T-helper 1 cell (primary cell): ENCODE measurements at places on chromosomes 5 and 9.

DNA sequence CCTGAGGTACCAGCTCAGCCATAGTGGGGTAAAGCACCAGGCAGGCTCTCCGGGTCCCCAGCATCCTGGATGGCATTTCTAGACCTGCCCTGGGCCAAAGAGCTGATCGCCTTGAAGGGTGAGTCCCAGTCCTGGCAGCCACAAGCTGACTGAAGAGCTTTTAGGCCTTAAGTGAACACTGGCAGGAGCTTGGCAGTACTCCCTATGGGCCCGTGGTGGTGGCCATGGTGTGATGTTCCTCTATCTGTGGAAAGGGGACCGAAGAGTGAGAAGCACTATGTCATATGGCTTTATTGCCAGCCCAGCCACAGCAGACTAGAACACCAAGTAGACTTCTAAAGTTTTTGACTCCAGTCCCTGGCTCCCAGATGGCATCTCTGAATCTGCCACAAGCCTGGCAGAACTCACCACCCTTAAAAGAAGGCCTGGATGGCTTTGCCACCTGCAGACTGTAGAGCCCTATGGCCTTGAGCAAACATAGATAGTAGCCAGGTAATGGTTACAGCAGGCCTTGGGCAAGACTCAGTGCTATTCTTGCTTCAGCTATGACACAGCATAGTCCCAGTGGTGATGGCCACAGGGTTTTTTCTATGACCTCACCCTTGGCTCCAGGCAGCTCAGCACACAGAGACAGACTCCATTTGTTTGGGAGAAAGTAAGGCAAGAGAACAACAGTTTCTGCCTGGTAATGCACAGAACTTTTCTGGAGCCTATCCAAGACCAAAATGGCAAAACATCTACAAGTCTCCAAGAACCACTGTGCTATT lies 801.5 kb upstream of the DMAC1 start:
- no peak for DNase-seq

DNA sequence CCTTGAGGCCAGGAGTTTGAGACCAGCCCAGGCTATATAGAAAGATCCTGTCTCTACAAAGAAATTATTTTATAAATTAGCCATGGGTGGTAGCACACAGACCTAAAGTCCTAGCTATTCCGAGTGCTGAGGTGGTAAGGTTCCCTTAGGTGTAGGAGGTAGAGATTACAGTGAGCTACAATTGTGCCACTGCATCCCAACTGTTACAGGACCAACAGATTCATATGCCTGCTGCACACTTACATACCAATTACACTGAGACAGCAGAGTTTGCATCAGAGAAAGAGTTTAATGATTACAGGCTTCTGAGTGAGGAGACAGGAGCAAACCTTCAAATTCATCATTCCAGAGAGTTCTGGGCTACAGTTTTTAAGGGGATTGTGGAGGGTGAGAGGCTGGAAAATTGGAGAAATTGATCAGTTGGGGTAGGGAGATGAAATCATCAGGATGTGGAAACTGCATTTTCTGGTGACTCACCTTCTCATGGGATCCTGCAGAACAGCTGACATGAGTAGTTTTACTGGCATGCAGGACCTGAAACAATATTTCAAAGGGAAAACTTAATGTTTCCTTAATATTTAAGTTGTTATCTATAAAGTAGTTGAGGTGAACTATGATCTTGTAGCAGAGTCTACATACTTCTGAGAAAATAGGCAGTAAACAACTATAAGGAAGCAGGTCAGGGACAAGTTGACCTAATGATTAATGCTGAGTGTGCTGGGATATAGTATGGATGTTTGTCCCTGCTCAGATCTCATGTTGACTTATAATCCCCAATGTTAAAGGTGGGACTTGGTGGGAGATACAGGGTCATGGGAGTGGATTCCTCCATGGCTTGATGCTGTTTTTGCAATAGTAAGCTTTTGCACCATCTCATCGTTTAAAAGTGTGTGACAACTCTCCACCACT lies 54.7 kb downstream of the ANXA2R start:
- DNase-seq: no peak

DNA sequence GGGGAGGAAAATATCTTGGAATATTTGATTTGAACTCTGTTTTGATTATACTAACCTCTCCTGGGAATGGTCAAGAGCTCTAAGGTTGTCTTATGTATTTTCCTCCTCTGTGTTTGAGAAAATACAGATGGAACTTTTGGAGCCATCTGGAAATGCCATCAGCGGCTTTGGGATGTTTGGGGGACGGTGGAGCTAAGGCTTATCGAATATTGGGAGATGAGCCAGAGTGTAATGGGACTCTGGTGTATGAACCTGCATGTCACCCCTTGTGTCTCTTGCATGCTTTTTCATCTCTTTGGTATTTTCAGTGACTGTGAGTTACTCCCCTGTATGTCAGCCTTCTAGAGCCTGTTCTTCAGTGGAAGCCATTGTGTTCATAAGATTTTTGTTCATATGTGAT lies 180.0 kb upstream of the OTULINL start:
- DNase-seq: no peak

GRCh38 chr5:57770039-57770438 lies 287.4 kb upstream of the ACTBL2 start:
- no peak for DNase-seq

DNA sequence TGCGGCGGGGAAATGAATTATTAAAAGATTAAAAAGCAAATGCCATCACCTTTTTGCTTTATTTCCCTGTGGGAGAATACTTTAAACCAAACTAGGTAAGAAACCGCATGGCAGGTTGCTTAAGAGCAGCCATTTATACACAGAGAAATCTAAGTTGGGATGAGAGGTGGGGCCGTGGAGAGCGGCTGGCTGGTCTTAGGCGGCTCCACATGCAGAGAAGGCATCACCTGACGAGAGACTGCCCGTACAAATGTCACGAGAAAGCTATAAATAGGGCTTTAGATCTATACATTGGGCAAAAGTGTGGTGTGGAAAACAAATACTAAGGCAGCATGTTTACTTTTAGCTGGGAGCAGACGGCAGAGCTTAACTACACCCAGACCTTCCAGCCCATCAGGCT lies 39.4 kb downstream of the MED27 start:
- no peak for DNase-seq

- no peak for DNase-seq
Measured at GRCh38 chr5:69034898-69035297, 58.9 kb upstream of the SLC30A5 start.

DNA sequence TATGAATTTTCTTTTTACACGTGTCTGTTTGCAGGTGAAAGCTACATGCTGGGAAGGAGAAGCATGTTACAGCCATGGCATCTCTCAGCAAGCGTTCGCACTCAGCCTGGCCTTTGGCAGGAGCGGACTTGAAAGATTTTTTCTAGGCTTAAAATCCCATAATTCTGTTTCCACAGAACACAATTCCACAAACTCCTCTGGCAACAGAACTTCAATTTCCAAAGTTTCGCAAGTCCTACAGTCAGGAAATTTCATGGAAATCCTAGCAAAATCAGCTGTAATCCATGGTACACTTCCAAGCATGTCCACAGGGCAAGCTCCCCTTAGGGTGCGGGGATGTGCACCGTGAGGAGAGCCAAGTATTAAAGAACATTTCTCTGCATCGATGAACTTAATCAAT lies 35.9 kb downstream of the SUB1 start:
- DNase-seq: no peak

- no peak for DNase-seq
Measured at GRCh38 chr5:107485184-107485583, 185.6 kb downstream of the EFNA5 start.

DNA sequence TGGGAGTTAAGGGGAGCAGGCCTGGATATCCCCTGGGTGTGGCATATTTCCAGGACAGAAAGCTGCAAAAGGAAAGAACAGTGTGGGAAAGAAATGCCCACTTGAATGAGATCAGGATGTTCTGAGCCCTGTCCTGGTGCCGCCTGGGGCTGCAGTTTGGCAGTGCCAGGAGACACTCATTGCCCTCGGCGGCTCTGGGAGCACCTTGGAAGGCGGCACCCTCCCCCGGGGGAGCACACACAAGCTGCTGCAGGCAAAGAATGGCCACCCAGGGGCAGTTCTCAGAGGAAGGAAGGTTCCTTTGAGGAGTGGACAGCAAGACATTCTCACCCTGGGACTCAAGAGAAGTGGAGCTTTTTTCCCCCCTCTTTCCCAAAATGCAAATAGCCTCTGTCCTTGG lies 305.3 kb downstream of the NTRK2 start:
- no peak for DNase-seq

DNA sequence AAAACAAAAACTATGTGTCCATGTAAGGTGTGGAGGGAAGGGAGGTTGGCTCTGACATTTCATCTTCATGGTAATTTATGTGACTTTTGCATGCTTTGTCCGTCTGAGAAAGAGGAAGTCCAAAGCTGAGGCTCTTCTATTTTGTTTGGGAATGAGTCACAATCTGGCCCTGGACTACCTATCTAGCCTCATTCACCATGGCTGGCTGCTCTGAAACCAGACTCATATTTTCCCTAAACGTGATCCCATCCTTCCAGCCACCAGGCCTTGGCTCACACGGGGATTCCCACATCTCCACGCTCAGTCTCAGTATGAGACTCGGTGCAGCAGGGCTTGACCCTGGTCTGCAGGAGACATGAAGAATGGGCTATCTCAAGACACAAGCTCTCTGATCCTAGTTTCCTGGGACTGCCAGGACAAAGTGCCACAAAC lies 672.8 kb downstream of the ACTL7B start:
- no peak for DNase-seq

DNA sequence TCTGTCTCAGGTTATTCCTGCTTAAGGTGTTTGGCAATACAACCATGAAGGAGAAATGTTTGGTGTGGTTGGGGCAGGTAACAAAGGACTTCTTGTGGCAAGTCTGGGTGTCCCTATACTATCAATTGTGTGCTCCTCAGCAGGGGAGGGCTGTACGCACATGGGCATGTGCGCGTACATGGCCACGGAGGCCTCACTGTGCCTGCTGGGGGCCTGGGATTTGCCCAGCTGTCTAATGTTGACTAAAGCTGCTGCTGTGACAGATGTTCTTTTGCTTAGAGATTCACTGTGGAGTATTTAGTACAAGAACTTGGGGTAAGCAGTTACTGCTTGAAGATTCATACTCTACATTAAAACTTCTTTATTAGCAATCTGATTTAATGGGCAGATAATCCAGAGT lies 97.5 kb downstream of the HSPA4 start:
- DNase-seq: no peak

GRCh38 chr5:120767178-120767820 lies 303.2 kb downstream of the PRR16 start:
- no peak for DNase-seq

DNA sequence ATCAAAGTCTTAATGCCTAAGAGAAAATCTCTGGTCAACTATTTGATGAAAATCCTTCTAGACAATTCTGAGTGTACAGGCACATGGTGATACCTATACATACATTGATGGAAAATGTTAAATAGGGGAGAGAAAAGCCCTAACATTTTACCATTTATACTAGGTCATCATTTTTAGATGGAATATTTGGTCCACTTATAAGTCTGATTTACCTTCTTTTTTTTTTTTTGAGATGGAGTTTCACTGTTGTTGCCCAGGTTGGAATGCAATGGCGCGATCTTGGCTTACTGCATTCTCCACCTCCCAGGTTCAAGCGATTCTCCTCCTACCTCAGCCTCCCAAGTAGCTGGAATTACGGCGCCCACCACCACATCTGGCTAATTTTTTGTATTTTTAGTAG lies 81.7 kb downstream of the FCHO2 start:
- DNase-seq: no peak
